IPS DF 19.7 (cell line): ENCODE measurements at places on chromosomes 16 and 17.

GRCh38 chr17:64282753-64283080, 19.7 kb upstream of the TEX2 start:
- no peak for DNase-seq

DNA sequence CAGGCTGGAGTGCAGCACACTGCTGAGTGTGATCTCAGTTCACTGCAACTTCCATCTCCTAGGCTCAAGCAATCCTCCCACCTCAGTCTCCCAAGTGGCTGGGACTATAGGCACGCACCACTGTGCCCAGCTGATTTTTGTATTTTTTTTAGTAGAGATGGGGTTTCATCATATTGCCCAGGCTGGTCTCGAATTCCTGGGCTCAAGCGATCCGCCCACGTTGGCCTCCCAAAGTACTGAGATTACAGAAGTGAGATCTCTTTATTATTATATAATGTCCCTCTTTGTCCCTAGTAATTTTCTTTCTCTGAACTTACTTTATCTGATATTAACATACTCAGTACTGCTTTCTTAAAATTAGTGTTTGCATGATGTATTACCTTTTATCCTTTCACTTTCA, 8.3 kb downstream of the CFAP97D1 start:
- no peak for DNase-seq

GRCh38 chr16:50596762-50597450, 48.7 kb downstream of the NKD1 start:
- DNase-seq, result no peak

DNA sequence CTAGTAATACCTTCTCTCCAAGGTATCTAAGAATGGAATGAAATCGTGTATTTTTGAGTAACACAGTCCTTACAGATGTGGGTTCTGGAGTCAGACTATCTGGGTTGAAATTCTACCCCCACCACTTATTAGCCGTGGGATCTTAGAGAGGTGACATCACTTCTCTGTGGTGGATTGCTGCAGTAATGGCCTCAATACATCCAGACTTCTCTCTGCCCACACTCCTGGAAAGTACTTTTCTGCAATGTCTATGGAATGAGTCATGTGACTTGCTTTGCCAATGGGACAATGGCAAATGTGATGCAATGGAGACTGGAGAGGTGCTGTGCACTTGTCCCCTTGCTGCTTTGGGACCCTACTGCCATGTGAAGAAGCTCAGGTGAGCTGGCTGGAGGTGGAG, 418.2 kb downstream of the HAPSTR1 start:
- no peak for DNase-seq

DNA sequence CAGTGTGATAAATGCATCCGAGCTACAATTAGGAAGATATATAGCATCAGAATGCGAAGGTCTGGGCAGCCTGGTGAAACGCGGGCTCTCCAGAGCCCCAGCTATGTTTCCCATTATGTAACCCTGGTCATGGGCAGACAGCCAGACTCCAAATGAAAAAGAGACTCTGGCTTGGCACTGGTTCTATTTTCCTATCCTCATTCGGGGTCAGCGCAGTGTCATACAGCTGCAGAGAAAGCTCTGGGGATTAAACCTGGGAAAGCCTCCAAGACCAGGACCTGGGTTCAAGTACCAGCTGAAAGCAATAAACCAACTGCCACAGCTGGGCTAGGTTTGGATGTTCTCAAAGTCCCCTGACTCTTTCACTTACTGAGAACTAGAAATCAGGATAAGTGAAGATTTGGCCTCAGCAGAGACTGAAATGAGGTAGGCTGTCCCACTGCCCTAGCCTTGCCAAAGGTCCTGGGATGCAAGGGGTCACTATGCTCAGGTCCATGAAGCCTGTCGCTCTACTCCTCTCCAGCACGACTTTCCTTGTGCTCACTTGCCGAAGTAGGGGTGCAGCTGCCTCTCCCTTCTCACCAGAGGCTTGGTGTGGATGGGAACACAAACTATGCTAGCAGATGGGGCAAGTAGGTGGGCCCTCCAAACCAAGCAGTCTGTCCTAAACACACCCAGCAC, 123.8 kb downstream of the SMG6 start:
- no peak for DNase-seq

DNA sequence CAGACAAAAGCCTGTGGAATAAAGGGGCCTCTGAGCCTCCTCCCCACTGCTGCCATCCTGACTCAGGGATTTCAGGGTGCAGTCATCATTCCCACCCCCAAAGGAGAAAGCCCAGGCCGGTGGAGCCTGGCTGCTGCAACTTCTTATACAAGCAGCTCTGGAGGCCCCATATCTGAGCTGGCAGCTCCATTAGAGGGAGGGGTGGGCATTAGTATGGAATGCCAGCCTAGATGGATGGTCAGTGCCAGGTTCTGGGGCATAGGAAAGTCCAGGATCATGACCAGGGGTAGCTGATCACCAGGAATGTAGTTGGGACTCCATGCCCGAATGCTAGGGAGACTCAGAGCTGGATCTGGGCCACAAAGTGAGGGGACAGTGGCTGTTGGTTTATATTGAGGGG, 581.0 kb downstream of the KCNJ18 start:
- DNase-seq, result no peak

DNA sequence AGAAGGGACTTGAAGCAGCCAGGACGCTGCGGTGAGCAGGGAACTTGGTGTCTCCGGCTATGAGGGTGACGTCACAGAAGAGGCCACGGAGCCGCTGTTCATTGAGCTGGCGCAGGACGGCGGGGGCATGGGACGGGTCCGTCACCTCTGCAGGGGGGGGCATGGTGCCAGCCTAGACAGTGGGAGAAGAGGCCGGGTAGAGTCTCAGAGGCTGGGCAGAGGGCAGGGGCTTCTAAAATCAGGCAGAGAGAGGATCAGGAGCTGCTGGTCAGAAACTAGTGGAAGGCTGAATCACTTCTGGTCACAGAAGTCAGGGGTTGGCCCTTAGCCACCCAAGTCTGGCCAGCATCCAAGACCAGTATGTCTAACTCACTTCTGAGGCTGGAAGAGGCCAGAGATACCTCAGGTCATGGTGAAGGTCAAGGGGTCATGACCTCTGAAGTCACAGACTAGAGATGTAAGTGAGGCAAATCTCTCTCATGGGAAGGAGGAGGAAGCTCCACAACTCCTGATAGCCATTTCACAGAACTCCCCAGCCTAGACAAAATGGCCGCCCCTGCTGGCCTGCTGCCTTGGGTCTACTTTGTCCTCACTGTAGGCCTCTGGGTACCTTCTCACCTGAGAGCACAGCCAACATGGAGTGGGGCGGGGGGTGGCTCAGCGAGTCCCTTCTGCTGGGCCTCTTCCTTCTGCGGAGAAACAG, 12.6 kb downstream of the ZBTB4 start:
- no peak for DNase-seq

DNA sequence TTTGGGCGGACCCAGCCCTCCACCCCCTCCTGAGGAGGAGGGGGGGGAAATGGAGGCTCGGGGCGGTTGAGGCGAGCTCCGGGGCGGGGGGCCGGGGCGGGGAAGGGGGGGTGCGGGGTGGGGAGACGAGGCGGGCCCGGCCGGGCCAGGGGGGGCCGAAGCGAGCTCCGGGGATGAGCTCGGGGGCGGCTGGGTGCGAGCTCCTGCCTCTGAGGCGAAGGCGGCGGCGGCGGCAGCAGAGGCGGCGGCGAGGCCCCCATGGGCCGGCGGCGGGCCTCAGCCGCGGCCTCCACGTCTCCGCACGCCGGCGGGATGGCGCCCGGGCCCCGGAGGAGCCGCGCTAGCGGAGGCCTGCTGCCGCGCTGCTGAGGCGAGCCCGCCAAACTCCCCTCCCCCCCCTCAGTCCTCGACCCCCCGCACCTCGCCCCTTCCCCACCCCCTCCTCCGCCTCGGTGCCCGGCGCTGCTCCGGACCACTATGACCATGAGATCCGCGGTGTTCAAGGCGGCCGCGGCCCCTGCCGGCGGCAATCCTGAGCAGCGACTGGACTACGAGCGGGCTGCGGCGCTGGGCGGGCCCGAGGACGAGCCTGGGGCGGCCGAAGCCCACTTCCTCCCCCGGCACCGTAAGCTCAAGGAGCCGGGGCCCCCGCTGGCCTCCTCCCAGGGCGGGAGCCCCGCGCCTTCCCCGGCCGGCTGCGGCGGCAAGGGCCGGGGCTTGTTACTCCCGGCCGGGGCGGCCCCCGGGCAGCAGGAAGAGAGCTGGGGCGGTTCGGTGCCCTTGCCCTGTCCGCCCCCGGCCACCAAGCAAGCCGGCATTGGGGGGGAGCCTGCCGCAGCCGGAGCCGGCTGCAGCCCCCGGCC, 596 bp downstream of the MSL1 start:
- no peak for DNase-seq
